Stimulated activated CD4-positive, alpha-beta T cell treated with anti-CD3 and anti-CD28 coated beads, Interleukin-12 subunit alpha, Interleukin-12 subunit beta, amount 100 ng/mL, for 24 hours (primary cell): ENCODE measurements at places on chromosomes 16 and 17.

DNA sequence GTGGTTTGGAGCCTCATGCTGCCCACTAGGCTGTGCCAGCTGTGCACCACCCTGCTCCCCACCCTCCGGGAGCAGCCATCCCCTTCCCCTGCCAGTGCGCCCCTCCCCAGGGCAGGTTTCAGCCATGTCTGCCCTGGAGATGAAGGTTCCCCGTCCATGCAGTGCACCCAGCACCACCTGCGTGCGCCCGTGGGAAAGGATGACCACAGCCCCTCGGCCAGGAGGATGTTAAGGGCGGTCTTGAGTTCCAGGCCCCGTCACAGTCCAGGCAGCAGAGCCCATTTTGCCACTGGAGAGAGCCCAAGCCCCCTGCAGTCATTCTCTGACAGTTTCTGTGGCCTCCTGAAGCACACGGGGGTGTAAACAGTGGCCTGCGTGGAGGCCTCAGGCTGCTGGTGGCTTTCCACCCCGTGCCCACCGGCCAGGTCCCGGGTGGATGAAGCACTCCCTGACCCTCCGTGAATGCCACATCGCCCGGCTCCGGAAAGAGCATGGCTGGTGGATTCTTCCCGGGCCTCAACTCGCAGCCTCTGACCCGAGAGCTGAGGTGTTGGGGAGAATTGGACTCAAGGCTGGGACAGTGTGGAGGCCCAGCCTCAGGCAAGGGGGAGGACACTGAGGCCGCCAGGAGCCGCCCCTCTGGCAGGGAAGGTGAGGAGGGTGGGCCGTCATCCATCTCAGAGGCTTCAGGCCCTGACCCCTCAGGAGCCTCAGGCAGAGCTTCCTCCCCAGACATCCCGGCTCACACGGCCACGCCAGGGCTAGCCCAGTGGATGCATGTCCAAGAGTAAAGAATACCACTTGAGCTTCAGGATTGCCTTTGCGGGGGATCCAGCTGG lies 69.7 kb upstream of the CHMP6 start:
- DNase-seq, result no peak

GRCh38 chr16:2035431-2036199 lies 8.9 kb downstream of the NHERF2 start:
- no peak for DNase-seq

DNA sequence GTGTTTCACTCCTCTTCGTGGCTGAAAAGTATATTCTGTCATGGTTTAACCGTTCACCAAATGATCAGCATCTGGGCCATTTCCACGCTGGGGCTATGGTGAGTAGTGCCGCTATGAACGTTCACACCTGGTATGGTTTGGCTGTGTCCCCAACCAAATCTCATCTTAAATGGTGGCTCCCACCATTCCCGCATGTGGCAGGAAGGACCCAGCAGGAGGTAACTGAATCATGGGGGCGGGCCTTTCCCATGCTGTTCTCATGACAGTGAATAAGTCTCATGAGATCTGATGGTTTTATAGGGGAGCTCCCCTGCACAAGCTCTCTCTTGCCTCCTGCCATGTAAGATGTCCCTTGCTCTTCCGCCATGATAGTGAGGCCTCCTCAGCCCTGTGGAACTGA lies 45.7 kb upstream of the ZNF469 start:
- DNase-seq, result no peak

DNA sequence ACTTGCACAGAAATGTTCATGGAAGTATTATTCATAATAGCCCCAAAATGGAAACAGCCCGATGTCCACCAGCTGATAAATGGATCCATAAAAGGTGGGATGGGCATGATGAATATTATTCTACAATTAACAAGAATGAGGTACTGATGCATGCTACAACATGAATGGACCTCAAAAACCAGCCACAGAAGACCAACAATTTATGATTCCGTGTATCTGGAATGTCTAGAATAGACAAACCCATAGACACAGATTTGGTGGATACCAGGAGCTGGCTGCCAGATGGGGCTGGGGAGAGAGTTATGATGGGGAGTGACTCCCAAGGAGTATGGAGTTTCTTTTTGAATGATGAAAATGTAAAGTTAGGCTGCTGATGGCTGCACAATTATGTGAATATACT lies 10.8 kb upstream of the NAGLU start:
- no peak for DNase-seq

GRCh38 chr17:4944163-4944553 lies 4.1 kb downstream of the RNF167 start:
- DNase-seq, result peak; percentile 58

DNA sequence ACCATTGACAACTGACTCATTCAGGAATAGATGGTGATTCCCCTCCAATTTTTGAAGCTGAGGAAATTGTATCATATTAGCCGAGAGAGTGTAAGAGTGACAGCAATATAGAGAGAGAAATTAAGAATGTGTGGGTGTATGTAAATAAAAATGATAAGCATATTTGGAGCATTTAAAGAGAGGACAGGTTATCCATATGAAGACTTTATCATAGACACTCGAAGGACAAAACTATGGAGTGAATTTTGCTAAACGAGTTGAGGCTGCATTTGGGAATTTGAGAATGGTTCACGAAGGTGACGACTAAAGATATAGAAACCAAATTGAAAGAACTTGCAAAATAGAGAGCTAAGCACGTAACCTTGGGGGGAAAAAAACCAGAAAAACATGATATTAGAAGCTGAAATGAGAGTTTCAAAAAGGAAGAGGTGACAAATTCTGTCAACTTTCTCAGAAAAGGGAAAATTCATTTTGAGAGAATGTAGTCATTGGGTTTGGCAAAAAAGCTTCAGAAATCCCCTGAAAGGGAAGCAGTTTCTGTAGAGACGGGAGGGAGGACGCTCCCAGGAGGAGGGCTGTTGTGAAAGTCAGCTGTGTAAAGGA lies 129.7 kb downstream of the KCNJ2 start:
- no peak for DNase-seq

DNA sequence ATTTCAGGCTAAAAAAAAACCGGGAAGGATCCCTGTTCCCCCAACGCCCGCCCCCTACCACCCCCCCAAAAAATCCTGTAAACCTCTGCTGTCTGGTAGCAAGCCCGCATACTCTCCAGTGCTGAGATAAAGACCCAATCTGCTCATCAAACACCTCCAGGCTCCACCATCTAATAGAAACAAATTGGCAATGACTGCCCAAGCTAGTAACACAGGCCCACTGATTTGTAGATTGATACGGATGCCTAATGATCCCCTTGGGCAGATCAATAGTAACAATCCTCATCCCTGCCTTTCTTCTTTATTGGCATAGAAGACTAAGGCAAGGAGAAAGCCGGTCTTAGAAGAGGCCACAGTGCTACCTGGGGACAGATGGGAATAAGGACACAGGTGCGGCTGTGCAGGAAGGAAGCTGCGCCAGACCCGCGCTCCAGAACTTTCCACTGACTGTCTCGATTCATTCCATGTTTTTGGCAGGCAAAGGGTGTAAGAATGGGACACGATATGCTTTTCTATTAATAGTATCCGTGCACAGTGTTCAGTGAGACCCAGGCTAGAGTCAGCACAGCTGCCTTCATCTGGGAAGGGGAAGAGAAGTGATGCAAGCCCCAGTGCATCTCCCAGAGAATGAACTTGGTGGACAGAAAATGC lies 407.6 kb upstream of the PSMD7 start:
- no peak for DNase-seq

DNA sequence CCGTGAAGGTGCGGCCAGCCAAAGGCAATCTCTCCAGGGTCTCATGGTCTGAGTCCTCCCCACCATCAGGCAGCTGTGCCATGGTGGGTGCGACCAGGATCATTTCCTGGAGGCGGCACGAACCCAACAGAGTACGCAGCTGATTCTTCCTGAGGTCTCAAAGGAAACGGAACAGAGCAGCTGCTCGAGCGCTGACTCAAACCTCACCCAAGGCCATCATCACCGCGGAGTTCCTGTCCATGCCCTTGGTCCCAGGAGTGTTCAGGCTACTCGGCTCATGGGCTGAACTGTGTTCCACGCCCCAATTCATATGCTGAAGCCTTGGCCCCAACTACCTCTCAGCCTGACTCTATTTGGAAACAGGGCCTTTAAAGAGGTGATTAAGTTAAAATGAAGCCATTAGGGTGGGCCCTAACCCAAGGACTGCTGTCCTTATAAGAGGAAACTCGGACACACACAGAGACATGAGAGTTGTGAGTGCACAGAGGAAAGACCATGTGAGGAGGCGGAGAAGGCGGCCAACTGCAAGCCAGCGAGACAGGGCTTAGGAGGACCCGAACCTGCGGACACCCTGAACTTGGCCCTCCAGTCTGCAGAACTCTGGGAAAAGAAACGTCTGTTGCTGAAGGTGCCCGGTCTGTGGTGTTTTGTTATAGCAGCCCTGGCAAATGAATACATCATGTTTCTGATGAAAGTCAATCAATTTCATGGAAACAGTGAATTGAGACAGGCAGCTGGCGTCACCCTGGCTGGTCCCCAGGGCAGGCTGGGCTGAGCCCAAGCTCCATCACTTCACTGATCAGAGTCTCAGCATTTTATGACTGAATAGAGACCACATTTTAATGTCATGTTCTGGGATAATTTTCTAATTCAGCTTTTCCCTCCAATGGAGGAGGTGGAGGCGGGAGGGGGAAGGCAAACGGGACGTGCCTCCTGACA lies 13.7 kb downstream of the MXRA7 start:
- DNase-seq, result no peak
